ENCODE measurements at places on chromosomes 7 and 10.

- no peak for DNase-seq
Measured at GRCh38 chr7:157961731-157962457, 625.1 kb downstream of the DNAJB6 start.

DNA sequence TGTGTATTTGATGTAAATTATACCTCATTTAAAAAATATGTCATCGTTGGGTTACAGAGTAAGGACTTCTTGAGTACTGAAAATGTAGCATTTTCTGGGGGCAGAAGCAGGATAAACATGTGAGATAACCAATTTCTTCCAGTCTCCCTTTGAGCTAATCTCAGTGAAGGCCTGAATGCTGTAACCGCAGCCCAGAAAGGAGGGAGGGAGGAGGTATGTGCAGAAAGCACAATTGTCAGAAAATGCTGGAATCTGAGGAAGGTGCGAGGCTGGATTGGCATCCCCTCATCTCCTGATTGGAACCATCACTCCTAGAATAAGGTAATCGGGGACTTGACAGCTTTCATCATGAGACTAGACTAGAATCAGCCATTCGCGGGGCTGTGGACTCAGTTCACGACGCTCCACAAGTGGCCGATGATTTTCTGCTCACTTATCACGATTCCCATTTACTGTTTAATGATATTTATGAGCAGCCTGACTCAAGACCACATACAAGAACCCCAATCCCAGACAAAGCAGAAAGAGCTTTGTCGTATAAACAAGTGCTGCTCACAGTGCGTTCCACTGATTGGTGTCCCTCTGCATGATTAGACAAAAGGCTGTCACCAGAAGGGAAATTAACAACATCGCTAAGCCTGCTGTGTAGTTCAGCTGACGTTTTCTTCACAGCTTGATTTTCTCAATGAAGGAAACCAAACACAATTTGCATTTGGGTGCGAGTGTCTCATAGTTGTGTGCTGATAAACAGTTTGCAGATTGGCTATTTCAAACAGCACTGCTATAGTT lies 93.2 kb downstream of the SVIL start:
- DNase-seq = no peak

DNA sequence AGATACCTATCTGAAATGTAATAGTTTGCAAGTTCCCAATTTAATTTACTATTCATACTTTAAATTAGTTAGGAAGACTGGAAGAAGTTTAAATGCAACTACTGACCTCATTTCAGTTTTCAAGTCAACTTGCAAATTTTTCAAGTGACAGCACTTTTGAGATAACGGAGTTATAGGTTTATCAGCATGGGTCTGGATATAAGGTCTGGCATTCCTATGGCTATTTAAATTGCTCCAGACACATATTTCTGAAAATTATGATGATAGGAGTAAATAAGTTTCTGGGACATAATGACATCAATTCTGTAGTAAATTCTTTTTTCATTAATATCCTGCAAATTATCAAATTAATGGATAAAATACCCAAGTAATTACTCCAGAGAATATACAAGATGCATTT lies 251.9 kb downstream of the PRKG1 start:
- DNase-seq = no peak

DNA sequence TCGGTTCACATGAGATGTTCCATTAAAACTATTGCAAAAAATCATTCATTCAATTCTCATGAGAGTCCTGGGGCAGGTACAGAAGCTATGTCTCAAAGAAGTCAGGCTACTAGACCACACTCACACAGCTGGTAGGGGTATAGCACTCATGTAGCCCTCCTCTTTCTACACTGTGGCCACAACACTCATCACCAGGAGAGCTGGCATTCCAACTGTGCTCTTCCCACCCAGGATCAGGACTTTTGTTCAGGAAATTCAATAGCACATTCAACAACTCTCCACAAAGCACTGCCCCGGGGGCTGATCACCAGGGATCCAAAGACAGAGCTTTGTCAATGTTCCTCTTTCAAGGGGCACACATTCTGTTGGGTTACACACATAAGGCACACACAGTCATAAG lies 31.0 kb upstream of the C10orf90 start:
- no peak for DNase-seq

DNA sequence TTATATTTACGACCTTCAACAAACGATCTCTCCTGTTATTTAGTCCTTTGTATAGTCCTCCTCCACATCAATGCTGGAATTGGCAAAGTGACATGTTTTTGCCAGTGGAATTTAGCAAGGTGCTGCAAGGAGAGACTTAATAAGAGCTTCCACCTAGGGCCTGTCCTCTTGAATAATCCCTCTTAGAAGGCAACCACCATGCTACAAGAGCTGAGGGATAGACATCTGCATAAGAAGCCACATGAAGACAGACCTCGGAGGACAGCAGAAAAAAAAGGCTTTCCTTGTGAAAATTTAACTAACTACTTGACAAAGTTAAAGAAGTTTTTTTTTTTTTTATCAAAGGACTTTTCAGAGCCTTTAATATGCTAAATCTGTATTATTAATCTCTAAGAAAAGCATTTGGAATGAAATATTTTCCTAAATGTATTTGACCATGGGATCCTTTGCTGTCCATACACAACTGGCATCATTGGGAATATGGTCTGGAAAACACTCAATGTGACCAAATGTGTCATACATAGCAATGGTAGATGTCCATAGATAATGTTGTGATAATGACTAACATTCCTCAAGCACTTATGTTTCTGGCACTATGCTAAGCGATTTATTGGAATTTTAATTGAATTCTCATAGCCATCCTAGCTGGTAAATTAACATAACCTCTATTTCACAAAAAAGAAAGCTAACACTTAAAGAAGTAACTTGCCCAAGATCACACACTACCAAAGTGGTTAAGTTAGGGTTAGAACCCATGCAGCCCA lies 13.2 kb downstream of the HYCC1 start:
- no peak for DNase-seq

- no peak for DNase-seq
Measured at GRCh38 chr7:37153376-37153775, 295.3 kb downstream of the ELMO1 start.

DNA sequence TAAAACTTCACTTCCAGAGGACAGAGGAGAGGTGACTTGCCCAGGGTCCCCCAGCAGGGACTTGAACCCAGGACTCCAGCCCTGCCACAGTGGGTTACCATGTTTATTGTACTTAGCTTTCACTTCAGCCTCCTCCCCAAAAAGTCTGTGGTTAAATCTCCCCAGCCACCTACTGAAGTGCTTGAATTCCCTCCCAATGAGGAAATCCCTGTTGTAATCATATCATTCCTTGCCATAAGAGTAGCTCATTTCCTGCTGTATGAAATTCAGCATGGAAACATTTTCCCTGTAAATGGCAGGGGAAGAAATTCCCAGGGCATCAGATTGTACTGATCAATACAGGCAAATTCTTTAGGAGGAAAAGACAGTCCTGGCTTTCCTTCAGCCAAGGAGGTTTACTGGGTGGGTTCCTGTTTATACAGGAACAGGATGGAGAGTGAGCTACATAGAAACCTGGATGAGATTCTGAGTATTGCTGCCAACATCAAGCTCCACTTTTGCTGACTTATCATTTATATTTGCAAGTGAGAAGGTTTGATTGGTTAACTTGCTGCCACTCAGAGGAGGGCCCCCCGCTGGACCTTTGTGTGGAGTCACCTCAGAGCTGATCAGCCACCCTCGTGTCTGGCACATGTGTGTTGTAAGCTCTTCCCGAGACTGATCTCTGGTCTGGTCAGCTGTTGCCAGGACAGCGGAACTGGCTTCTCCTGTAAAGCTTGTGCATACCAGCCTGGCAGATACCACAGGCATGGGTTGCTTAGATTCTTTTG lies 16.4 kb upstream of the PDZD8 start:
- no peak for DNase-seq

DNA sequence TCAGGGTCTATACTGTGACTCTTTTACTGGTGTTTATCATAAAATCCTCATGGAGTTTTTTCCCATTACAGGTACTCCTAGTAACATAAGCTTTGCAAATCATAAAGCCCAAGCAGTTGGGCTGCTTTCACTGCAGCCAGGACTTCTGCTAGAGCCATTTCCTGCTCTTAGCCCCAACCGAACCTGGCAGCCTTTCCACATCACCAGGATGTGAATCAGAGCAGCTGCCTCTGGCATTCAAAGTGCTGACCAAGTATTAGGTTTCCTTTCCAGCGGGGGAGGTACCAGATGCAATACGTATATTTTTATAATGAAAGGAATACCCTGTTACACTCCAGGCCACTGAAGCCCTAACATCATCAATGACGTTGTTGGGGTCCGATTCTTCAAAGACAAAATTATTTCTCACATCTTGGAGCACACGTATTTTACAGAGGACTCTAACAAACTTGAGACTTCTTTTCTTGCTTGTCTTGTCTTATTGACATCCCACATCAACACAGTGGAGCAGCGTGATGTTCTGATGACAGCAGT lies 3.6 kb upstream of the HTR5A start:
- no peak for DNase-seq

- DNase-seq = no peak
Measured at GRCh38 chr10:71622154-71622526, 97.4 kb downstream of the C10orf105 start.

DNA sequence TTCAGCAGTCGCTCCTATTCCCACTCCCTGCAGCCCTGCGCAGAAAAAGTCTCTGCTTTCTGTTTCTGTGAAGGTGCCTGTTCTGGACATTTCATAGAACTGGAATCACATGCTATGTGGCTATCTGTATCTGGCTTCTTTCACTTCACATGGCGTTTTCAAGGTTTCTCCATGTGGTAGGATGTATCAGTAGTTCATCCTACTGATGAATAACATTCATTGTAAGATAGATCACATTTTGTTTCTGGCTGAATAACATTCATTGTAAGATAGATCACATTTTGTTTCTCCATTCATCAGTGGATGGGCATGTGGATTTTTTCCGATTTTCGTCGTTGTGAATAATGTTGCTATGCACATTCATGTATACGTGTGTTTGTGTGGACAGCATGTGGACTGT lies 44.5 kb downstream of the HSPA12A start:
- no peak for DNase-seq

DNA sequence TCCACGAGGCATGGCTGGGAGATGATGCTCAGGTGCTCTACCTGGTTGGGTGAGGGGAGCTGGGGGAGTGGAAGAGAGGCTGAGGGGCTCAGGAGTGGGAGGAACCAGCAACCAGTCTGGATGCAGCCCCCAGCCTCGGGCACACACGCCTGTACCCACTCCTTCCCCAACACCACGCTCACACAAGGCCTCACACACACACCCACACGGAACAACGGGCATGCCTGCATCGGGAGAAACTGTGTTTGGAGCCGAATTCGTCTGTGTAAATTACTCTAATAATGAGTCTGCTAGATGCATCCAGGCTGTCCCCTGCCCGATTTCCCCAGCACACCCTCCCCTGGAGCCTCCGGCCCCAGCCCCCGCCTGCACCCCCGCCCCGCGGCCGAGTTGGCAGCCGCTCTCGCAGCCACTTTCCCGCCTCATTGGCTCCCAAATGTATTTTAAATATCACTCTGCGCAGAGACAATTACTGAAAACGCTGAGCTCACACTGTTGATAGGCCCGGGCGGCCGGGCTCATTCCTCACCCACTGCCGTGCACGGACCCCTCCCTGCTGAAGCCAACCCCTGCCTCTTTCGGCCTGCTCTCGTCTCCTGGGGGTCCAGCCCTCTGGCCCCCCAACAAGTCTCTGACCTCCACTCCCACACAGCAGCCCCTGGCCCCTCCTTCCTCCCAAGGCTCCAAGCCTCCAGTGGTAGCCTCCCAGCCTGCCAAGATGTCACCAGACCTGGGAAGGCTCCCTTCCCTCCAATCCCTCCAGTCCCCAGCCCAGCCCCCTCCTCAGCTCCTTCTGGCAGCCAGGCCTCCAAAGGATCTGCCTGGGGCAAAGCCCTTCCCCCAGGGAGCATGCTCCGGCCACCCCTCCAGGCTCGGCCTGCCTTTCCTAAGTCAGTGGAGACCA lies 11.1 kb downstream of the H2BK1 start:
- no peak for DNase-seq

- DNase-seq = no peak
Measured at GRCh38 chr7:157656195-157656769, 319.5 kb downstream of the DNAJB6 start.

- DNase-seq = no peak
Measured at GRCh38 chr10:19874791-19875190, 58.6 kb downstream of the PLXDC2 start.

DNA sequence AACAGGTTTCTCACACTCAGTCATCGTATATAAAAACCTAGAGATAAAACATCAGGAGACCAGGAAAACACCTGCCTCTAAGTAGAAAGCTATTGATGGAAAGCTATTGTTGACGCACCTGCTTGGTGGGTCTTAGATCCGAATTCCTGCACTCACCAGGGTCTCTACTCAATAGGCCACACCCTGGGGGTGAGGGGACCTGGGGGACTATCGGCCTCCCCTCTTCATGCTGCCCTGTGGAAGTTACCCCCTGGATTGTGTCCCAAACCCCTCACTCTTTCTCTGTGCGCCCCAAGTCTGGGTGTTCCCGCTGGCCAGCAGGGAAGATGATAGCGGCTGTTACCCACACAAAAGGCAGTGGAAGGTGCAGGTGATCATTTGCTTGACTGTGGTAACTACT lies 313.0 kb downstream of the WDR37 start:
- no peak for DNase-seq

DNA sequence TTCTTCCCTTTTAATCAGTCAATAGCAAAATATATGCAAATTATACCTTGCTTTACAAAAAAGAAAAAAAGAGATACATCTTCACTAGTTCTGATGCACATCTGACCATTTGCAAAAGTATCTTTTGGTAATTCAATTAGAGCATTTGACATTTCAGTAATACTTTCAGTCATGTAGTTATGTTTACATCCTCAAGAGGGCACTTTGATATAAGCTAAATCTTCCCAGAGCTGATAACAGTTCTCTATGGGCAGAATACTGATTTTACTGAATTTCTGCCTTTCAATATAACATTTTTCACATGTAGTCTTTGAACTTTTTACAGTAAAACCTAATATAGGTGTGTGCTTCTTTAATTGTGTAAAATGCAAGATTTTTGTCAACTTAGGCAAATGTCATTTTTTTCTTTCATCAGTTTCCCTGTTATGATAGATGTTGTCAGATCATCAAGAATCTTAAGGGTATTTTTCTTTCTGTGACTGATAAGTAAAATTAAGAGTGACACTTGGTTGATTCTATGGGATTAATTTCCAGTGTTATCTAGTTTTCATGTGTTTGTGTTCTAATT lies 703.5 kb upstream of the SEMA3D start:
- DNase-seq = no peak

GRCh38 chr10:43233601-43234430 lies 33.0 kb downstream of the RASGEF1A start:
- DNase-seq = no peak

GRCh38 chr7:90564455-90564854 lies 31.7 kb upstream of the CDK14 start:
- DNase-seq = no peak
